ENCODE measurements at places on chromosomes 3 and 15. TPM values are rescaled to one million over a fixed set of nuclear protein-coding genes. Genes with fewer than 3 reads are reported as not detected.

The GABRG3 gene
- not detected for total RNA-seq

- no peak for DNase-seq
These were observed 26.4 kb upstream of the KBTBD12 start for GRCh38 chr3:127888564-127889107.

- DNase-seq, result no peak
These were observed 13.6 kb downstream of the PRKCD start for GRCh38 chr3:53174346-53175250.

- DNase-seq, result no peak
These were observed 7.9 kb upstream of the BLM start for GRCh38 chr15:90709278-90709677.

DNA sequence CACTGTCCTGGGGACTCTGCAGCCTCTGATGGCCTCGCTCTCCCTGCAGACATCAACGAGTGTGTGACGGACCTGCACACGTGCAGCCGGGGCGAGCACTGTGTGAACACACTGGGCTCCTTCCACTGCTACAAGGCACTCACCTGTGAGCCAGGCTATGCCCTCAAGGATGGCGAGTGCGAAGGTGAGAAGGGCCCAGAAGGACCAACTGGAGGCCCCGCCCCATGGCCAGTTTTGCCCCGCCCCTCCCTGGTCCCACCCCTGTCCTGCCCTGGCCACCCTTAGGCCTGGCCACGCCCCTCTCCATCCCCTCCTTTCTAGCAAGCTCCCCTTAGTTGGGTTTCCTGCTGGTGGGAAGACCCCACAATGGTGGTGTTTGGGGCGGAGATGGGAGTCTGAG lies 77.5 kb downstream of the FBLN2 start:
- DNase-seq, result no peak

All from HepG2 (cell line).